HuH-7 (cell line): ENCODE measurements at places on chromosomes 6 and 20.
A peak's percentile ranks its signal among the peaks of the same experiment; 100 is the strongest.

- DNase-seq: no peak
Measured at GRCh38 chr6:9647071-9647445, 767.8 kb downstream of the TFAP2A start.

DNA sequence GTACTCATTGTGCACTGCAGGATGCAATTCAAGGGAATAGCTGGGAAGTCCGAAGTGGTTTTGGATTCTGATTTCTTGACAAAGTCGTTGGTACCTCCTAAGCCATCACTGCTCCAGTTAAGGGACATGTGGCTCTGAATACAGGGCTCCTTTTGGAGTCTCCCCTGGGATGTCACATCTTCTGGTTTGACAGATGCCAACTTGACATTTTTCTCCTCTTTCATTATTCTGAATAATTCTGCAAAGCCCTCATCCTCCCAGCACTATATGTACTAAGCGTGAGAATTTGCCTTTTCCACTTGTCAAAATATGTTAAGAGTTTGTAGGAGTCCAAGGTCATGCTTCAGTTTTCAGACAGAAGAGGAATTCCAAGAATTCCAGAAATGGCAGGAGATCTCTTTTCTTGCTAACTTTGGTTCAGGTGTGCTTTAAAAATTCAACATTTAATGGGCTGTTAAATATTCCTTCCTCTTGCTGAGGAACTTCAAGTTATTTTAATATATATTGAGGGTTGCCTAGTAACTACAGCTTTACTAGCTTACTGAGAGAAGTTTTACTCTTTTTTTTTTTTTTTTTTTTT lies 38.7 kb downstream of the DOK5 start:
- no peak for DNase-seq

DNA sequence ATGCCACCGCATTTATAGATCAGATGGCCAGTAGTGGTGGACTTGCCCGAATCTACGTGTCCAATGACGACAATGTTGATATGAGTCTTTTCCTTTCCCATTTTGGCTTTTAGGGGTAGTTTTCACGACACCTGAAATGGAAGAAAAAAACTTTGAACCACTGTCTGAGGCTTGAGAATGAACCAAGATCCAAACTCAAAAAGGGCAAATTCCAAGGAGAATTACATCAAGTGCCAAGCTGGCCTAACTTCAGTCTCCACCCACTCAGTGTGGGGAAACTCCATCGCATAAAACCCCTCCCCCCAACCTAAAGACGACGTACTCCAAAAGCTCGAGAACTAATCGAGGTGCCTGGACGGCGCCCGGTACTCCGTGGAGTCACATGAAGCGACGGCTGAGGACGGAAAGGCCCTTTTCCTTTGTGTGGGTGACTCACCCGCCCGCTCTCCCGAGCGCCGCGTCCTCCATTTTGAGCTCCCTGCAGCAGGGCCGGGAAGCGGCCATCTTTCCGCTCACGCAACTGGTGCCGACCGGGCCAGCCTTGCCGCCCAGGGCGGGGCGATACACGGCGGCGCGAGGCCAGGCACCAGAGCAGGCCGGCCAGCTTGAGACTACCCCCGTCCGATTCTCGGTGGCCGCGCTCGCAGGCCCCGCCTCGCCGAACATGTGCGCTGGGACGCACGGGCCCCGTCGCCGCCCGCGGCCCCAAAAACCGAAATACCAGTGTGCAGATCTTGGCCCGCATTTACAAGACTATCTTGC lies 725 bp downstream of the EEF1A1 start:
- peak; percentile 42 for DNase-seq

GRCh38 chr20:33667676-33668465 lies 1.1 kb downstream of the ACTL10 start:
- DNase-seq: peak; percentile 99
